ENCODE measurements at places on chromosomes 13 and 19. TPM values are rescaled to one million over a fixed set of nuclear protein-coding genes. Genes with fewer than 3 reads are reported as not detected.

DNA sequence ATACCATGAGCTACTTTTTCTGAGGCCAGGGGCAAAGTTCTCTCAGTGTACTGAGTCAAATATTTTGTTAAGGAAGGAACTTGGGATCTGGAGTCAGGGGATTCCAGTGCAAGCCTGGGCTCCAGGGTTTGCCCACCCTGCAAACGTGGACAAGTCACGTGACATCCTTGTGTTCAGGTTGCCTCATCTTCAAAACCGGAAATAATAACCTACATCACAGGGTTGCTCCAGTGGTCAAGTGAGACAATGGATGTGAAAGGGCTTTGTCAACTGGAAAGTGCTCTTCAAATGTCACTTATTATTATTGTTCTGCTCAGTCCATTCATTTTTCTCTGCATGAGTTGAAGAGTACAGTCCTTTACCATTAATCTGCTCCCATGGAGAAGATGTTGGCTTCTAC lies 414.9 kb downstream of the COG6 start:
- no peak for DNase-seq

- DNase-seq: no peak
Observed at GRCh38 chr13:49550942-49551644, 34.3 kb downstream of the RCBTB1 start.

The FLT1 gene
- total RNA-seq: 0.25 TPM

The PSG6 gene
- total RNA-seq: not detected

DNA sequence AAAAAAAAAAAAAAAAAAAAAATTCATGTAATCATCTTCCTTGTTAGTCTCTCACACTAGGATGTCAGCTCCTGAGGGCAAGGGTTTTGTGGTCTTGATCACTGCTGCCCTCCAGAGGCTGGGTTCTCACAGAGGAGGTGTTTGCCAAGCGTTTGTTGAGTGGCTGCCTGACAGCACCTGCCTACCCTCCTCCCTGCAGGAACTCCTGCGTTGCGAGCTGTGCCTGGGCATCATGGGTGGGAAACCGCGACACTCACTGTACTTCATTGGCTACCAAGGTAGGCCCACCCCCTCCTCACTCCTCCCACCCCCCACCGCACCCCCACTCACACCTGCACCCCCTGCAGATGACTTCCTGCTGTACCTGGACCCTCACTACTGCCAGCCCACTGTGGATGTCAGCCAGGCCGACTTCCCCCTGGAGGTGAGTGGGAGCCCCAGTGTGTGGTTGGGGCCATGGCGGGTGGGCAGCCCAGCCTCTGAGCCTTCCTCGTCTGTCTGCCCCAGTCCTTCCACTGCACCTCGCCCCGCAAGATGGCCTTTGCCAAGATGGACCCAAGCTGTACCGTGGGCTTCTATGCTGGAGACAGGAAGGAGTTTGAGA lies 8.1 kb downstream of the ATG4D start:
- DNase-seq: no peak

- DNase-seq: no peak
Observed at GRCh38 chr19:2716275-2716650, 4.9 kb downstream of the DIRAS1 start.

DNA sequence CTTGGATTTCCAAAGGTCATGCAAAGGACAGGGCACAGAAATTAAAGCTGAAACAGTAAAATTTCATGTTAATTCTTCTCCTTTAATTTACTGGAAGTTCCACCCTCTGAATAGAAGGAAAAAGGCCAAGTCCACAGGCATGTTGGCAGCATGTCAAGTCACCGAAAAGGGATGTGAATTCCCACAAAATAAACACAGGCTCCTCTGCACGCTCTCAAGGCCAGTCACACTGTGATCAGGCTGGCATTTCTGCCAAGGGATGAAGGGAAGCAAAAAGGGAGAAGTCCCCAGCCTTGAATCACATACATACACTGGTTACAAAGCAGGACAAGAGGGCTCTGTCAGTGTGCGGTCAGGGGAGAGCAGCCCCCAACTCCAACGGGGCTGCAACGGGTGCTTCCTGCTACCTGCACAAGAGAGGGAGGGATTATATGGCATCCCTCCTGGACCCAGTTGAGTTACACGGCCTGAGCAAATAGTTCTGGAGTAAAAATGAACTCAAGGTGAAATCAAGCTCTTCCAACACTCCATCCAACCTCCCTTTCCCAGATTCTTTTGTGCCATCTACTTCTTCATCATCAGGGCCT lies 6.9 kb downstream of the DCLK1 start:
- DNase-seq: no peak

GRCh38 chr13:98873377-98874028 lies 104.4 kb downstream of the DOCK9 start:
- no peak for DNase-seq

DNA sequence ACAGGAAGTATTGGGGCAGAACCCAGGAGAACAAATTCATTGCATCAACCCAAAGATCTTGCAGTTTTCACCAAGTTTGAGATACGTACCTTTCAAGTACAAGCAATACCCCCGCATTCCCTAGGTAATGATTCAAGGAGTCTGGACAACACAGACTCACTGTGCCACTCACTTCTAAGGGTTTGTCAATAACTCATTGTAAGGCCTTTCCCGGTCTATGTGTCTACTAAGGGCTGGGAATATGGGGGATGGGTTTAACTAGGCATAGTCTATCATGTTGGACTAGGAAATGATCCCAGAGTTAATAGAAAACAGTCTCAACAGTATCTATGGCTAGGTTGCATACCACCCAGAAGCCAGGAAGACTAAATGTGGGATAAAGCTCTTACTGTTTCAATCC lies 8.3 kb upstream of the ITM2B start:
- no peak for DNase-seq

- DNase-seq: no peak
Observed at GRCh38 chr19:54607785-54608150, 14.3 kb downstream of the LILRA1 start.

The XPO4 gene
- total RNA-seq: 48.0 TPM

The MBD3L3 gene
- not detected for total RNA-seq

GRCh38 chr13:76148926-76149325 lies 512.8 kb downstream of the LMO7 start:
- DNase-seq: no peak

DNA sequence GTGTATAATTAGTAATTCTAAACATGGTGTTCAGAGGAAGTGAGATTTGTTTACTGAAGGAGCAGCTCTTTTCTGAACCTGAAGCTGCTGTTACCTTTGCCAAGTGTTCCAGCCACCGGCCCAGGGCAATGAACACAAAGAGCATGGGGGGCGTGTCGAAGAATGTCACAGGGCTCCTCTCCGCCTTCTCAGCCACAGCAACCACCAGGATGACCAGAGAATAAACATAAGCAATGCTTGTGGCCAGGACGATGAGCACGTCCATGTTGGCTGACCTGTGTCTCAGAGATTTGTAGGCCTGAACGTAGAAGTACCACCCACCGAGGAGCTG lies 53.1 kb downstream of the ATP7B start:
- DNase-seq: no peak

DNA sequence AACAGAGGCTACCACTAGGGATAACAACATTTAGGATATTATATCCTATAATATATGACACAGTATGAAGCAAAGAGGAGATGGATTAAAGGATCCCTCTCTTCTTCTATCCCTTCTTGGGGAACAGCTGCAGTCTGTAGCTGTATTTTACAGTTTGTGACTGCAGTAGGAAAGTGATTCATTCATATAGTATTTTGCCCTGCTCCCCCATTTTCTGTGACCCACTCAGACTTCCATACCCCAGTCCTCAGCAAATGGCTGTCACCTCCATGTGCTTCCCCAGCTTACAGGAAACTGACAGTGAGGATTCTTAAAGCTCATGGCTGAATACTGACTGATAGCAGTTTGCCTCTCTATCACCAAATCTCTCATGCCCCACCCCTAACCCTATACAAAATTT lies 27.5 kb downstream of the MICU2 start:
- peak; percentile 84 for DNase-seq

DNA sequence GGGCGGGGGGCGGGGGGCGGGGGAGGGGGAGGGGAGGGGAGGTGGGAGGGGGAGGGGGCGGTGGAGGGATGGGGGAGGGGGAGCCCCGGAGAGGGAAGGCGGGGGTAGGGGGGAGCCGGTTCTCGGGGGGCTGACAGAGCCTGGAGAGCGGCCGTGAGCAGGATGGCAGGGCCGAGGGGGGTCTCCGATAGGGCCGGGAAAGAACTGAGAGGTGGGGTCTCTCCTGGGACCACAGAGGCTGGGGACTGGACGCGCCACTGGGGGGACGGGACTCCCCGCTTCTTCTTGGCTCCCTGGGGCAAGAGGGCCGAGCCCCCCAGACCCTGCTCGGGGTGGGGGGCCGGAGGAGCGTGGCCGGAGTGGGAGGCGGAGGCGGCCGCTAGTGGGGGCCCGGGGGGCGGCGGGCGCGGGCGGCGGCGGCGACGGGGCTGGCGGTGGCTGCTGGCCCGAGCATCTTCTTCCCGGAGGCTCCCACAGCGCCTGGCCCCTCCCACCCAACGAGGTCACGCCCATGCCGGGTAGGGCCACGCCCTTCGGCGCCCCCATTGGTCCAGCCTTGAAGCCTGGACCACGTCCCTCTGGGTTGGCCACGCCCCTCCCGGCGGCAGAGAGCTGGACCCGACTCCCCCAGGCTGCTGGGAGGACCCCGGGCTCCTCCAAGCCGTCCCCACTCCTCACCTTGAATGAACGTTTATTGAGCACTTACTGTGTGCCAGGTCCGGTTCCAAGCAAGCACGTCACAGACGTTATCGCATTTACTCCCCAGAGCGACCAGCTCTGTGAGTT lies at the start of gene NOVA2:
NOVA2 (minus strand) TSS at position 313 of the 786 bp plus-strand sequence. CDS start 514 bp downstream, outside the sequence.
- DNase-seq: peak; percentile 27

The PCDH9 gene
- total RNA-seq: 4.2 TPM

DNA sequence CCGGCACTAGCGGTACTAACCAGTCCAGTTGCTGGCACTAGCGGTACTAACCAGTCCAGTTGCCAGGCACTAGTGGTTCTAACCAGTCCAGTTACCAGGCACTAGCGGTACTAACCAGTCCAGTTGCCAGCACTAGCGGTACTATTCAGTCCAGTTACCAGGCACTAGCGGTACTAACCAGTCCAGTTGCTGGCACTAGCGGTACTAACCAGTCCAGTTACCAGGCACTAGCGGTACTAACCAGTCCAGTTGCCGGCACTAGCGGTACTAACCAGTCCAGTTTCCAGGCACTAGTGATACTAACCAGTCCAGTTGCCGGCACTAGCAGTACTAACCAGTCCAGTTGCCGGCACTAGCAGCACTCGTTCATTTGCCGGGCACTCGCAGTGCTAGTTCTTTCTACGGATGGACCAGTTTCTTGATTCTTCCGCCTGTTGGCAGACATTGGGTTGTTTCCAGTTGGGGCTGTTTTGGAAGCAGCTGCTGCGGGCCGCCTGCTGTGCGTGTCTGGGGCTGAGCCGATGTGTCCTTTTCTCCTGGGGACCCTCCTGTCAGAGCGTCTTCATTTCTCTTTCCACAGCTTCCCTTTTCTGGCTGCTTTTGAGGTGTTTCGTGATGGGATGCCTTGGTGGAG lies 123.4 kb upstream of the MCF2L start:
- no peak for DNase-seq

The C5AR1 gene
- not detected for total RNA-seq

The ZNF442 gene
- 5.4 TPM for total RNA-seq

GRCh38 chr19:41746593-41747227 lies 8.6 kb upstream of the CEACAM6 start:
- DNase-seq: peak; percentile 46

The MISP3 gene
- total RNA-seq: 0.81 TPM

DNA sequence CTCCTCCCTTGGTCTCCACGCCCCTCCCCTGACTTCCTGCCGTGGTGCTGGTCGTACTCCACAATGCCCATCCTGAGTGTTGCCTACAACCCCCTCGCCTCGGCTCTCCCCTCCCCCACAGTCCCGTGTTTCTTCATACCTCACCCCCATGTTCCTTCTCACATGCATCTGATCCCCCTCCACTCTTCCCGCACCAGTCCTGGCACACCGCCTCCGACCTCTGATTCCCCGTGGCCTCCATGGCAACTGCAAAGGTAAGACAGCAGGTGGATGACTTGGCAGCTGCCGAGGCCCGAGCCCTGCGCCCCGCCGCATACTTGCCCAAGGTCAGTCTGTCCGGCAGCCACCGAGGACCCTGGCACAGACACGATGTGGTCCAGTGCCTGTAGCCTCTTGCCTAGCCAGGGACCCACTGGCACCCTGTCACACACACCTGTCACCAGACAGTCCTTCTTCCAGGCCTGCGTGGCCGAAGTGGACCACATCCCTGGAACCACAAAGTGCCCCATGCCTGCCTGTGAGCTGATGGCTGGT lies 16.1 kb upstream of the SDHAF1 start:
- no peak for DNase-seq

GRCh38 chr19:57434386-57435061 lies 601 bp upstream of the ZNF749 start:
- no peak for DNase-seq

DNA sequence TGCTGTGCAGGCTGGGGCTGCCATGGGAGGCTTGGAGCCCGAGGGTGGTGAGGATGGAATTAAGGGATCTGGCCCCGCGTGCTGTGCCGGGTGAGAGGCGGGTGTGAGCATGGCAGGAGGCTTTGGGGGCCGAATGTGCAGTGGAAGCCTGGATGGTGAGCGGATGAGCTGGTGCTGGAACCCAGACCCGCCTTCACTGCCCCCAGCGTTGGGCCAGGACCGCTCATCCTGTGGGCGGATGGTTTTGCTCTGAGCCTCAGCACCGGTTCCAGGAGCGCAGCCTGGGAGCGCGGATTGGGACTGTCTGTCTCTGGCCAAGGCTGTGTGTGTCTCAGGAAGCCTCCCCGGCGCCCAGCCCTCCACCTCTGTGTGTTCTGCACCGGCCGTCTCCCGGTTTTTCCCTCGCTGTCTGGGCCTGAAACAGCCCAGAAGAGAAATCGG lies 16.7 kb downstream of the KDM4B start:
- DNase-seq: no peak

DNA sequence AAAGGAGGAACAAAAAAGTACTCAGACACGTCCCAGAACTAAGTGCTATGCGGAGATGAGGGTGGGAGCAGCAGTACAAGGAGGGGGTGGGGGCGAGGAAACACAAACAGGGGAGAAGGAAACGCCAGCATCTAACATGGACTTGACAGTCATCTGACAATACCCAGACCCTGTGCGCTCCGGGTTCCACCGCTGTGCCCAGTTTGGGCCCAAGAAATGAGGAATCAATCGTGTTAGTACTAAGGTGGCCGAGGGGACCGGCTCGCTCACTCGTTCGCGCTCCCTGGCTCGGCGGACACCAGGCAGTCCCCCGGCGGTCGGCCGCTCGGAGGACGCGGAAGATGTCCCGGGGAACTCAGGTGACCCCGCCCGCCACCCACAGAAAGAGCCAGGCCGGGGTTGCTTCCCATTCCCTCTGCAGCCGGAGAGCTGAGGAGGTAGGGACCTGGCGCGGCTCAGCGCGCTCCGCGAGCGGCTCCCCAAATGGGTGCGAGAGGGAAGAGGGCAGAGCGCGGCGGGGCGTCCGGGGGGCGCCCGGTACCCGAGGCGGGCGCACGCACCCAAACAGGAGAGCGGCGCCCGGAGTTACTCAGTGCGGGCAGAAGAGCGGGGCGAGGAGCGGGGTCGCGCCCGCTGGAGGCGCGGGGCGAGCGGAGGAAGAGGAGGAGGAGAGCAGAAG lies 616 bp downstream of the TSHZ3 start:
- DNase-seq: peak; percentile 69

DNA sequence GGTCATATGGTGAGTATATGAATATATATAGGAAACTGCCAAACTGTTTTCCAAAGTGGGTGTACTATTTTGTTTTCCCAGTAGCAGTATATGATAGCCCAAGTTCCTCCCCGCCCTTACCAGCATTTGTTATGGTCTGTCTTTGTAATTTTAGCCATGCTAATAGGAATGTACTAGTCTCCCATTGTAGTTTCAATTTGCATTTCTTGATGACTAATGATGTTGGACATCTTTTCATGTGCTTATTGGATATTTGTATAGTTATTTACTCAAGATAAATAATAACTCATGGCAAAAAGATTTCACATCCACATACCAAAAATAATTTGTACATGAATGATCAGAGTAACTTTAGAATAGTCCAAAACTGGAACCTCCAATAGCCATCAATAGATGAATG lies 75.3 kb upstream of the SERP2 start:
- no peak for DNase-seq
